ENCODE measurements at places on chromosomes 4 and X.

DNA sequence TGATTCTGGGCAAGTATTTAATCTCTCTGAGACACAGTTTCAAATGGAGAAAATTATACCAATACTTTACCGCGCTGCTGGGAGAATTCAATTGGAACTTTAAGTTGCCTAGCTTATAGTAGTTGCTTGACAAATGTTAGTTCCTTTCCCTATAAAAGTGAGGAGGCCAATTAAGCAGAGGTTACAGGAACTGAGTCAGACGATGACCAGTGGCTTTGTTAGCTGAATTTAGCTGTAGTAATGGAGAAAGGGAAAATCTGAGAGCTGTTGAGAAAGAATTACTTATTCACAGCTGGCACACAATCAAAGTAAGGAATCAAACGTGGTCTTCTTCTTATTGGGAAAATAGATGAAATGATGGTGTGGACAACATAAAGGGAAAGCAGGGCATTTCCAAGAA, 29.6 kb downstream of the SMARCA1 start:
- DNase-seq, result no peak

DNA sequence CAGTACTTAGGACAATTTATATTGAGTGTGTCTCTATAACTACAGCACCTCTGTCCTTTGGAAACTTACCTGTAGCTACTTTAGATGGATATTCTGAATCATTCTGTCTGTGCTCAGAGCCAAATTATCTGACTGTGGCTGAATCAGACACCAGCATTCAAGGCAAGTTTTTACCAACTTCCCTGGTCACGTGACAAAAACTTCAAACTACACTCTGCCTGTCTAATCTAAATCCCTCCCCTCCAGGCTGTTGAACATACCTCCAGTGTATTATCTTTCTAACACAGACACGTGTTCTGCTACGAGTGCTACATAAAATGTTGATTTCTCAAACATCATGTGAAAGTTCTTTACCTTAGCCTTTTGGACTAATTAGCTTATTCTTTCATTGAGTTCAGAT, 641.2 kb upstream of the CPEB2 start:
- no peak for DNase-seq

- no peak for DNase-seq
Measured at GRCh38 chr4:19776929-19777328, 474.8 kb upstream of the SLIT2 start.

GRCh38 chr4:88629826-88630225, 37.5 kb downstream of the HERC3 start:
- DNase-seq, result no peak

DNA sequence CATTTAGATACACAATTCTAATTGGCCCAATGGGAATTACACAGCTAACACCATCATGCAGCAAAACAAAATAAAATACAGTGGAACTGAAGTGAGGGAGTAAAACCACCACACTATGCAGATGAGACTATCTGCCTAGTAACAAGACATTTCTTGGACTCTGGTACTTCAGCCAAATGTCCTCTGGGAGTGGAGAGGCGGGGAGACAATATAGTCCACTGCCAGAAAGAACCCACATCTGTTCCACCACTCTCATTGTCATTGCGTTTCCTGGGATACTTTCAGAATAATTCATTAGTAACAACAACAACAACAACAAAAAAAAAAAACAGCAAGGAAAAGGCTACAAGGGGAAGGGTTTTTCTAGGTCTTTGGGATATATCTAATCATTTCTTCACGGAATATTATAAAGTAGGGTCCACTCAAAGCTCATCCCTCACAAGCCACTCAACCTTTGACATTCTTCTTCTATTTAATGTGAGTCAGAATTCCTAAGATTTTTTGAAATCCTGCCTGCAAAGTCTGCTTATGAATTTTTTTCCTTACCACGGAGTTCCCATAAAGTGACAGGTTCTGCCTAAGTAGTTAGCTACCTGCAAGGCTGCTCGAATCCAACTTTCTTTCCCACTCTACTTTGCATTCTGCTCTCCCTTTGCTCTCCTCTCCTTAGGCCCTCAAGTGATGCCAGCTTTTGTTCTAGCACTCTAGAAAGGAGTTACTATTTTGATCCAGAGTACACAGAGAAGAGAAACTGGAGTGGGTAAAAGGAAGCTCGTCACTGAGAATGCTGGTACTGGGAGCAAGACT, 254.6 kb downstream of the CHIC1 start:
- DNase-seq, result no peak

DNA sequence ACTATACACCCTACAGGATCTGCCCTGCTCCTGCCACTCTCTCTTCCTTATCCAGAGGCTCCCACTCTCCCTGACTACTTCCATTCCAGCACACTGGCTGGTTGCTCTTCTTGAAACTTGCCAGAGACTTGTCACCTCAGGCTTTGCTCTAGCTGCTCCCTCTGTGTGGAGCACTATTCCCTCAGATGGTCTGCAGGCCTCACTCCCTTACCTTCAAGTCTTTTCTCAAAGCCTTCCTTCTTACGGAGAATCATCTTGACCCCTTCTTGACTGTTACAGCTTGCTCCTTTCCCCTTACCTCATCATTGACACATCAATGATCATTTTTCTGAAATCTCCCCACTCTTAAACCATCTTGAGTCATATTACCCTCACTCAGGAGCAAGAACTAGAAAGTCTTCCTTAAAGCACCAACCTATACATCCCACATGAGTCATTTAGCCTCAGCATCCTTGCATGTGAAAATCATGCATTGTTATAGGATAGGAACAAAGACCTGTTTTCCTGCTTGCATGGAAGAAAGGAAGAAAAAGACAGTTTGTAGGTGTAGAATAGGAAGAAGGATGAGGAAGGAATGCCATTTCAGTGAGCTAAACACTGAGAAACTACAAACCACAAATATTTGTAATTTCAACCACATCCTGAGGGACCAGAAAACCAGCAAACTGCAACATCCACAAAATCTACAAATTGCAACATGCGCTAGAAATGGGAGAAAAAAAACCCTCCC, 55.7 kb downstream of the ANTXR2 start:
- no peak for DNase-seq

GRCh38 chr4:111773858-111774257, 371.4 kb upstream of the FAM241A start:
- no peak for DNase-seq

Measured in activated T-helper 1 cell treated with anti-CD3 and anti-CD28 coated beads, Interleukin-2, amount 50 U/mL, for 16 hours (primary cell).